Inflammatory macrophage (primary cell): ENCODE measurements at places on chromosomes 1 and 21.

GRCh38 chr21:32733356-32733755 lies 5.5 kb upstream of the SYNJ1 start:
- DNase-seq, result no peak

GRCh38 chr1:182391362-182392049 lies at the start of gene GLUL:
GLUL (minus strand) TSS chr1:182391790; CDS start chr1:182388737, 3,053 bp downstream.
- peak; percentile 97 for DNase-seq

- peak; percentile 91 for DNase-seq
Observed at GRCh38 chr1:23585321-23586022, 26.2 kb upstream of the ID3 start.

DNA sequence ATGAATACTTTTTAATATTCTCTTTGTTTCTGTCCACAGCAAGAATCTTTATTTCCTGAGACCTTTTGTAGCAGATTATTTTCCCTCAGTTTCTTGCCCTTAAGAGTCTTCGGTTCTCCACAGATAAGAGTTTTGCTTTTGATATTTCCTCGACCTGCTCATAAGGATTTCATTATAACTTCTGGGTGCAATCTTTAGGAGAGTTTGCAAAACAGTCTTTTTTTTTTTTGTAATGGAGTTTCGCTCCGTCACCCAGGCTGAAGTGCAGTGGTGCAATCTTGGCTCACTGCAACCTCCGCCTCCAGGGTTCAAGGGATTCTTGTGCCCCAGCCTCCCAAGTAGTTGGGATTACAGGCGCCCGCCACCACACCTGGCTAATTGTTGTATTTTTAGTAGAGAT lies 10.1 kb upstream of the UBE4B start:
- peak; percentile 63 for DNase-seq

- DNase-seq, result no peak
Observed at GRCh38 chr1:145959957-145960467, 2.2 kb upstream of the LIX1L start.

GRCh38 chr1:68116643-68117235 lies 66.3 kb upstream of the DIRAS3 start:
- DNase-seq, result peak; percentile 50

DNA sequence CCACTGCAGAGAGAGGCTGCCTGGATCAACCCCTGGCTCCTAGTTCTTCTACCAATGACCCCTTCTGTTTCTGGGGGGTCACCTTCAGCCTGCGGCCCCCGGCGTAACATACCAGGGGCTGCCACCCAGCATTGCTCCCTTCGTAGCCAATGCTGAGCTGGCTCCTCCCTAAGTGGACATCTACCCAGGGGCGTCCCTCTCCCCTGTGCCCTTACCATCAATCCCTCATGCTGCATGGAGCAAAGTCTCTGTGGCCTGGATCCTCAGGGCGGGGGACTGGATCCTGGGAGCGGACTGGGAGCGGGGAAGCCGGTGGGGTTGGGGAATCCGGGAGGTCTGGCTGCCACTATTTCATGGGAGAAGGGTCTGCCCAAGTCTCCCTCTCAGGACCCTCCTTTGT lies 28.6 kb downstream of the TRIM67 start:
- DNase-seq, result no peak

DNA sequence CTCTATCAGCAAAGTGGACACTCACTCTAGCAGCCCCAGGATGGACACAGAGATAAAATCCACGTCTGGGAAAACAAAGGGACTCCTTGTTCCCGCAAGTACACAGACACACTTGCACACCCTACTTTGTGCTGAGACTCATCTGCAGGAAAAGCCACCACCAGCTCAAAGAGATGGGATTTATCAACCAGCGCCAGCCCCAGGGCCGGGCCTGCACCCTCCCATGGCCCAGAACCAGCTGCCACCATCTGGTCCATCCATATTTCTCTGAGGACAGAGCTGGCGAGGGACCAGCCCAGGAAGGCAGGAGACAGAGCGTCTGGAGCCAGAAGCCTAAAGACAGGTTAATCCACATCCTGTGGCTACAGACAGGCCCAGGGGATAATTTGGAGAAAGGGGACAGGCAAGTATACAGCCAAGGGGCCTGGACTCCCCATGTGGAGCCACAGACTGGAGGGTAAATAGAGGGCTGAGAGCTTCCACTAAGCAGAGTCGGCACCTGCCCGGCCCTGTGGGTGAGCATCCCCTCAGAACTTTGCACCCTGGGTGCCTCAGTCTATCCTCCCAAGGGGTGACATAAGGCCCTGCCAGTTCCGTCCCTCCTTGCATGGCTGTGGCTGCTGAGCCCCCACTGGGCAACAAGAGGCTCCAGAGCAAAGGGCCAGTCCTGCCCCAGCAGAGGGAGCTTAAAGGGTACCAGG lies 233.9 kb downstream of the PTPRU start:
- DNase-seq, result no peak

DNA sequence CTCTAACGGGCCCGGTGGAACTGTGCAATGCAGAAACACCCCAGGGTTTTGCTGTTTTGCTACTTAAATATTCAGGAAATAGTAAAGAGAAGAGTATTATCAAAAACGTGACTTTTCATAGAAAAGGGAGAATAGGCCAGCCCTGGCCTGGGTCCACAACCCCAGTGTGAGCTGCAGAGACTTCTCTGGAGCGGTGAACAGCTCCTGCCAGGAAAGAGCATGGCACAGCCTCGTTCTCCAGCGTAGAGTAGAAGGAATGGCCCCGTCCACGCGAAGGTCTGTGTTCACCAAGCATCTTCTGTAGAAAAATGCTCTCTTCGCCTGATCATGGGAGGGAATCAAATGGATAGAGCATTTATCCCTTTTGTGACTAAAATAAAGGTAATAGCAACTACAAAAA lies 51.4 kb downstream of the PDE9A start:
- no peak for DNase-seq

GRCh38 chr1:111052246-111052645 lies 87.6 kb downstream of the DRAM2 start:
- DNase-seq, result no peak

- no peak for DNase-seq
Observed at GRCh38 chr1:29315262-29315661, 78.9 kb downstream of the PTPRU start.

- DNase-seq, result no peak
Observed at GRCh38 chr1:156922986-156923669, 2.7 kb downstream of the LRRC71 start.

GRCh38 chr21:41359286-41359685 lies 2.5 kb upstream of the MX2 start:
- no peak for DNase-seq

GRCh38 chr1:89755591-89755990 lies 65.2 kb upstream of the LRRC8D start:
- peak; percentile 60 for DNase-seq

GRCh38 chr1:114130846-114131525 lies 22.7 kb downstream of the SYT6 start:
- DNase-seq, result peak; percentile 56

- DNase-seq, result no peak
Observed at GRCh38 chr1:36115200-36115669, 9.8 kb downstream of the COL8A2 start.

GRCh38 chr1:3906672-3907020 lies 6.6 kb upstream of the C1orf174 start:
- DNase-seq, result no peak

GRCh38 chr1:36369061-36369861 lies 16.5 kb downstream of the STK40 start:
- peak; percentile 69 for DNase-seq

GRCh38 chr1:201020040-201020591 lies 3.4 kb downstream of the KIF21B start:
- peak; percentile 29 for DNase-seq

- DNase-seq, result no peak
Observed at GRCh38 chr1:109814223-109814622, 50.5 kb upstream of the EPS8L3 start.

GRCh38 chr1:31435471-31436409 lies 22.7 kb downstream of the SERINC2 start:
- DNase-seq, result no peak

DNA sequence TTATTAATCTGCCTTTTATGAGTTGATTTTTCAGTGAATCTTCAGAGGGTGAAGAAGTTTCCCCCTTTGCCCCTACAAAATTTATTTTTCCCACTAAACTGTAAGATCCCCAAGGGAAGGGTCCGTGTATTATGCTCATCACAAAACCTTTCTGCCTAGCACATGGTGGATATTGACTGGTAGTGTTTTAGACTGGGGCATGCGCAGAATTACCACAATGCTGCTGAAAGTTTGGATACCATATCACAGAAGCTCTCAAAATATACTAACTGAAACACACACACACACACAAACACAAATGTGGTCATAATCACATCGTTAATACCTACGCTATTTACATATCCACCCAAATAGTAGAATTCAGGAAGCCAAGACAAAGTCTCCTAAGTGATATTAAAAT lies 28.0 kb upstream of the DMRTB1 start:
- DNase-seq, result no peak

DNA sequence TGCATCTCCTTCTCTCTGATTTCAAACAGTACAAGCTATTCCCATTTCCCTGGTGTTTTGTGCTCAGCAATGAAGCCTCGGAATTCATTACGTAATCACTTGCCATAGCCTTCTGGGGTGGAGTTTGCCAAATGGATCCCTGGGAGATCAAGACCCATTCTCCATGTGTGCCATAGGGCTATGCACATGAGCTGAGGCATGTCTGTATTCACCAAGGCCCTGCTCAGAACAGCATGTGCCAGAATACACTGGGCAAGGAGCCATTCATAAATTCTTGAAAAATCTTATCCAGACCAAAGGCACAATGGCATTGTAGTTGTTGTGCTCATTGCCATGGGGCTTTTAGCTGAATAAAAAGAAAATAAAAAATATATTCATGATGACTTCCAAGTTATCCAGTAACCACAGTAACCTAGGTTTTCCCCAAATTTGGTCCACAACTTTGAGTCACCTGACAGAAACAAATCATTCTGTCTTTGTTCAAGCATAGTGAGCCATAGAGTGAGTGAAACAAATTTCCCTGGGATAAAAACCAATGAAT lies 53.0 kb downstream of the CRB1 start:
- DNase-seq, result no peak

GRCh38 chr21:42093991-42094421 lies 22.9 kb downstream of the UMODL1 start:
- DNase-seq, result no peak

- no peak for DNase-seq
Observed at GRCh38 chr1:72324451-72324850, 42.1 kb upstream of the NEGR1 start.

- peak; percentile 63 for DNase-seq
Observed at GRCh38 chr1:96559707-96560596, 161.6 kb upstream of the PTBP2 start.

DNA sequence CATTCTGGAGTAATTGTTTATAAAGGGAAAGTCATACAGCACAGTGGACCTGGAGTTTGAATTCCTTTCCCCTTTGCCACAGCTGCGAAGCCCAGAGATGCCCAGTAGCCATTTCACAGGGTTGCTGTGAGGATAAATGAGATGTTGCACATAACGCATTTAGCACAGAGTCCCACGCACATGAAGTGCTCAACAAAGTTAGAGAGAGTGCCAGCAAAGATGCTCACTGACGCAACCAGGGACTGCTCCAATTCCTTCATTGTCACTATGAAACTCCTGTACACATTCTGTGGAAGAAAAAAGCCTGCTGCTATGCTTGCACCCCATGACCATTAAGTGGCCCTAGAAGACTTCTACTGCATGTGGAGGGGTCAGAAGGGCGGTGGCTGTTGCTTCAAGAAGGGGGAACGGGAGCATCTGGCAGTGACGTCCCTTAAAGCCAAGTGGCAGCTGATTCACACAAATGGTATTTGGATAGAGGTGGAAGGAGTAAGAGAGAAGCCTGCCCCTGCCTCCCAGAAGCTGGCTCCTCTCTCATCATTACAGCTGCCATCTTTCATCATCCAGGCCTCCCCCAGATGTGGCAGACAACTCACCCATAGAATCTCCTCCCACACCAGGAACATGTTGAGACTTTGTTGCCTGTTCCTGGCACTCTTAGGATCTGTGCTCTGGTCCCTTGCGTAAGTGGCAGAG lies 26.5 kb upstream of the VAV3 start:
- DNase-seq, result peak; percentile 45

DNA sequence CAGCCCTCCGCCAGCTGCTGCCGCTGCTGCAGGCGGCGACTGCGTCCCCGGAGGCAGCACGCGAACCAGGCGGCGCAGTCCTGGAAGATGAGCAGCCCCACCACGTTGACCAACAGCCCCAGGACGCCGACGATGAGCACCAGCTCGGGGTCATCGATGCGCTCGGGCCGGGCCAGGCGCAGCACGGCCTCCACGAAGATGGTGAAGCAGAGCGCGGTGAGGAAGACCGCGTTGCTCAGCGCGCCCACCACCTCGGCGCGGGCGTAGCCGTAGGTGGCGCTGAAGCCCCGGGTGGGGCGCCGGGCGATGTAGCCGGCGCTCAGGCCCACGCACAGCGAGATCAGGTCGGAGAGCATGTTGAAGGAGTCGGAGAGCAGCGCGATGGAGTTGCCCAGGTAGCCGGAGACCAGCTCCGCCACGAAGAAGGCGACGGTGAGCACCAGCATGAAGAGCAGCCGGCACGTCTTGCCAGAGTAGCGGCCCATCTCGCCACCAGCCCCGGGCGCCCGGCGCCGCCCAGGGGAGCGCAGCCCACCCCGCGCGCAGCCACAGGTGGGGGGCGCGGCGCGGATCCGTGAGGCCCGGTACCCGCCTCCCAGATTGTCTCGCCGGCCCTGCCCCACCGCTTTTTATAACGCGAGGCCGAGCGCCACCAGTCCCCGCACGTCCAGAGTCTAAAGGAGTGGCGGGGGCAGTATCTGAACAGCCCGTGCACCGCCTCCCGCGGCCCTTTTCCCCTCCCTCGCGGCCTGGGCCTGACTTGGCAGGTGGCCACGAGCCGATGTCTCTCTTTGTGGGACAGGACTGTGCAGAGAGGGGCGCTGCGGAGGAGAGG lies at the start of gene SLC30A10:
TSS of gene SLC30A10 (minus strand) at position 602 of the 835 bp plus-strand sequence. CDS start at position 485, 117 bp downstream.
- DNase-seq, result no peak

- DNase-seq, result peak; percentile 40
Observed at GRCh38 chr1:224509907-224510306, 75.3 kb upstream of the WDR26 start.

DNA sequence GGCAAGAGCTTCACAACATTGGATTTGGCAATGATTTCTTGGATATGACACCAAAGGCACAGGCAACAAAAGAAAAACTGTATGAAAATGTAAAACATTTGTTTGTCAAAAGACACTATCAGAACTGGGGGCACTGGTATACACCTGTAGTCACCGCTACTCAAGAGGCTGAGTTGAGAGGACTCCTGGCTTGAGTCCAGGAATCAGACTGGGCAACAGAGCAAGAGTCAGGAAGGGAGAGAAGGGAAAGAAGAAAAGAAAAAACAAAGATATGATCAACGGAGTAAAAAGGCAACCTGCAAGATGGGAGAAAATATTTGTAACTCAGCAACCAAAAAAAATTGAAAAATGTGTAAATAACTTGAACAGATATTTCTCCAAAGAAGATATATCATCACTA lies 6.0 kb upstream of the TUT4 start:
- no peak for DNase-seq
